GM12891 (cell line): ENCODE measurements at places on chromosomes 5 and 9.

DNA sequence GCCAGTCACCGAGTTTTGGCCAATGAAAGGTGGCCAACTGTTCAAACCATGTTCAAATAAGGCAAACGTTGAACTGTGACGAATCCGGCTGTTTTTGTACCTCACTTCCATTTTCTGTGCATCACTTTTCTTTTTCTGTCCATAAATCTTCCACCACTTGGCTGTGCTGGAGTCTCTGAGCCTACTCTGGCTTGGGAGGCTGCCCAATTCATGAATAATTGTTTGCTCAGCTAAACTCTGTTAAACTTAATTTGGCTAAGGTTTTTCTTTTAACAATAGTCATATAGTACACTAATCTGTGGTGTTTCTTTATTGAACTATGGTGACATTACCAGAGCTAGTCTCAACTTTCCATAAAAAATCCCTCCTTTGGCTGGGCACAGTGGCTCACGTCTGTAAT is 11.3 kb downstream of the NIM1K start:
- DNase-seq = no peak

GRCh38 chr9:137050570-137050969 is 3.3 kb downstream of the ENTPD2 start:
- DNase-seq = no peak

DNA sequence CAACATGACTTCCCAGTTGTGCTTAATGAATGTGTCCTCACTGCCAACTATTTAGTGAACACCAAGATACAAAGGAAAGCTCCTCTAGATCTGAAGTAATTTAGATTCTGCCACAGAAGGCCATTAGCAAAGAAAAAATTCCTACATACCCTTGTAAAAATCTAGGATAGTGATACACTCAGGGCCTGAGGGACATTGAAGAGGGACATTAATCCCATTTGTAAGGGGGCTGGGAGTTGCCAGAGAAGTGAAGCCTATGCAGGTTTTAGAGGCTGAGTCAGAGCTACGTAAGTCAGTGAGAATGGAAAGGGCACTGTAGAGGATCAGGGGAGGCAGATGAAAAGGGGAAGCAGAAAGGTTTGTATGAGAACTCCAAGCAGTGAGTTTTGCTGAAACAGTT is 286.9 kb upstream of the TARS1 start:
- no peak for DNase-seq

- DNase-seq = no peak
Observed at GRCh38 chr5:74319076-74319475, 321.5 kb downstream of the ENC1 start.

GRCh38 chr5:22665801-22666200 is 187.3 kb downstream of the CDH12 start:
- DNase-seq = no peak

DNA sequence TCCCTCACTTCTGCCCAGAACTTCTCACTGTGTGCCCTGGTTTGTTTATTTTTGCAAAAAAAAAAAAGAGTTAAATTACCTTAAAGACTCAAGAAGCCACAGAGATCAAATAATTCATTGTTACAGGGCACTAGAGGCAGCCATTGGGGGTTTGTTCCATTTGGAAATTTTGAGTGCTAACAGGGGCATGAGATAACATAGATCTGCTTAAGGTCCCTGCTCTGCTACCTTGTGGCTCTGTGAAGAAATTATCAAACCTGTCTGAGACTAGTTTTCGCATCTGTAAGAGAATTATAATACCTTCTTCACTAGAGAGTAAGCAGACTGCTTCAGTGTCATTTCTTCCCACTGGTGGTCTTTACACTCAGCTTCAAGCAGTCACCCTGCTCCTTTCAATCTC is 394 bp downstream of the TLR4 start:
- DNase-seq = no peak

- DNase-seq = no peak
Observed at GRCh38 chr9:23658376-23659258, 167.4 kb downstream of the ELAVL2 start.

GRCh38 chr5:80668016-80668969 is 13.5 kb upstream of the DHFR start:
- DNase-seq = peak; percentile 25

DNA sequence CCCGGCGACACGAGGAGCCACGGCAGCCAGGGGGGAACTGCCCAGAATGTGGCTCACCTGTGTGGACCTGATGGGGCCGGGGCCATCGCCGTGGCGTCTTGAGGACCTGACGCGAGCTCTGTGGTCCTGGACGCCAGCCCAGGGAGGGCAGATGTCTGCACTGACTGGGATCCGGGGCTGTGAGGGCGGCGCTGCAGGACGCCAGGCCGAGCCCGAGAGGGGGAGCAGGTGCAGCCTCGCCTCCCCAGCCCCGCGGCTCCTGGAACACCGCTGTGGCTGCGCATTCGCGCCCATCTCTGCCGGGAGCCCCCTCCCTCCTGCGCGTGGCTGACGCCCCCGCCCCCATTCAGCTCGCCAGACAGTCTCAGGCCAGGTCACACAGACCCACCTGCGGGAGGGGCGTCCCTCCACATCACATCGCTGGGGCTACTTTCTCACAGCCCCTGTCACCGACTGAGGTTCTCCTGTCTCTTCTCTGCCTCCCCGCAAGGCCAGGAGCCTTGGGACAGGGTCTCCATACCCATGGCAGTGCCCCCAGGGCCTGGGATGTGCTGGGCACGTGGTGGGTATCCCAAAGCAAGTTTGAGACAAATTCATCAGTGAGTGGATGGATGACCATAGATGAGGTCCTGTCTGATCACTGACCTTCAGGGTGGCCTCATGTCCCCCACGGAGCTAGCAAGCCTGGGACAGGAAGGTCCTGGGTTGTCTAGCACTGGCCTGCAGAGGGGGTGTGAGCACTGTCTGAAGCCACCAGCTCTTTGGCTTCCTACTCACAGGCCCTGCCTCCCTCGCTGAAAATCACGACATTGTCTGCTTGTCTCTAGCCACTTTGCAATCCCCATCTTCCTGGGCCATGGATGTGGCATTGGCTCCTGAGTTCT is 47.3 kb downstream of the RASGEF1C start:
- no peak for DNase-seq

- DNase-seq = no peak
Observed at GRCh38 chr9:126952205-126952977, 37.8 kb downstream of the RALGPS1 start.

DNA sequence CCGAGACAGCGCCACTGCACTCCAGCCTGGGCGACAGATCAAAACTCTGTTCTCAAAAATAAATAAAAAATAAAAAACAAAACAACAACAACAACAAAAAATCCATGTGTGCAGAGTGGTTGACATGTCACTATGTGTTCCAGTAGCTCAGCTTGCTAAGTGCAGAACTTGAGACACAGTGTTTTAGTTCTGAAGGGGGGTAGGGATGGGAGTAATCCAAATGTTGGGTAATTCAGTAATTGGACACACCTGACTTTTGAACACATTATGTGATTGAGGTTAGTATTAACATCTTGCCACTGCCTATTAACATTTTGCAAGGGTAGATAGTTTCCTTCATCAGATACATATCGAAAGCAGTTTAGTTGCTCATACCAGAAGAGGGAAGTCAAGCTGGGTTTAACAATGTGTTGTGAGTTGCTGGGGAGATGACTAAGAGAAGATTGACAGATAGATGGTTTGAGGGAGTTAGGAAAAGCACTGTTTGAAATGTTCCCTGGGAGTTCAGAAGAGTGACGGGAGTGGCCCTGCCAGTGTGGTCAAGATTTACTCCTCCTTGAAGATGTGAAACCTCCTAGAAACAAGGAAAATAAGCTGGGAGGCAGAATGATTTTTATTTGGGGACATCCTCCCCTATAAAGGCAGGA is 928 bp downstream of the HACD4 start:
- DNase-seq = peak; percentile 35

GRCh38 chr5:86143837-86144236 is 473.9 kb upstream of the COX7C start:
- no peak for DNase-seq

DNA sequence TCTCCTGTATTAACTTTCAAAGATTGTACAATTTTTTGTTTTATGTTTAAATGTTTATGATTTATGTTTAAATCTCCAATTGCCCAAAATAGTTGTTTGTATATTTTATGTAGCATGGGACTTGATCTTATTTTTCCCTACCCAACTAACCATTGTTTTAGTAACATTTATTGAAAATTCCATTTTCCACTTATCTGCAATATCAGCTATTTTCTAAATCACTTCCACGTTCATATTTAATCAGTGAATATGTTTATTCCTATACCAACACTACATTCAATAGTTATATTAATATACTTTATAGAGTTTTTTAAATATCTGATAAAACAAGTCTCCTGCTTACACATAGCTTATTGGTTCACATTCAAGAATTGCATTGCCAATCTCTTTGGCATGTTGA is 532.2 kb downstream of the CHSY3 start:
- DNase-seq = no peak

GRCh38 chr9:4832786-4833579 is 40.2 kb downstream of the RCL1 start:
- DNase-seq = no peak

DNA sequence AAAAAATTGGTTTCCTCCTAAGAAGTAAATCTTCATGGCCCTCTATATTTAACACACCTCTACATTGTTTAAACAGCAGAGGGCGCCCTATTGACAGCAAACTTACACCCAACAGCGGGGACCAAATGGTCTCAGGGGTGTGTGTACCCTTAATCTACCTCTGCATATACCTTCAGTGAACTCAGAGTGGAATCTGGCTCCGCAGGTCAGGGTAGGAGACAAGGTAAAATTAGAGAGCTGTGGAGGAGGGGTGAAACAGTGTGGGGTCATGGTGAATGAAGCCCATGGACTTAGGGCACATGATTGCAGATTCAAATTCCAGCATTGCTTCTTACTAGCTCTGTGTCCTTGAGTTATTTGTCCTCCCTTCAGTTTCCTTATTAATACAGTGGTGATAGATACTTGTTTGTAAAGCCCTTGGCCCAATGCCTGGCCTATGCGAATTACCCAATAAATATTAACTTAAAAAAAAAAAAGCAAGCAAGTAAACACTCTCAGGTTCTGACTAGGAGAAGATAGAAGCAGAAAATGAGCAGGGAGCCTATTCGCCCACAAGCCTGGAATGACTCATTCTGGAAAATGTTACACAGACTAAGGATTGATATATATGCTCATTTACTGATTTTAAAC is 122.9 kb downstream of the CAVIN4 start:
- no peak for DNase-seq

DNA sequence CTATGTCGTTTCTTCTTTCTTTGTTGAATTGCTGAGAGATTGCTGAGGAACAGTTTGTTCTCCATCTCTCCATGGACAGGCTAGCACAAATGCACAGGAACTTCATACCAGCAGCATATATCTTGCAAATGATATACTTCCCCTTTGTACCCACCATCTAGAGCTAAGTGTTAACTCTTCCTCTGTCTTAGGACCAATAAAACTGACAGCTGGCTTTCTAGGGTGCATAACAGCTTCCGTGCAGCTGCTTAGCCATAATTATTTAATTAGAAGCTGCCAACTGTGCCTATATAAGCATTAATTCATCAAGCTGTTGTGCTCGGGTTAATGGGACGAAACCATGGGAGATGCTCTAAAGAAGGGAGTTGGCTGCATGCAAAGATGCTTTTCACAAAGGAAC is 38.7 kb downstream of the KCTD16 start:
- no peak for DNase-seq

GRCh38 chr9:5438301-5439162 is 807 bp upstream of the PLGRKT start:
- no peak for DNase-seq

DNA sequence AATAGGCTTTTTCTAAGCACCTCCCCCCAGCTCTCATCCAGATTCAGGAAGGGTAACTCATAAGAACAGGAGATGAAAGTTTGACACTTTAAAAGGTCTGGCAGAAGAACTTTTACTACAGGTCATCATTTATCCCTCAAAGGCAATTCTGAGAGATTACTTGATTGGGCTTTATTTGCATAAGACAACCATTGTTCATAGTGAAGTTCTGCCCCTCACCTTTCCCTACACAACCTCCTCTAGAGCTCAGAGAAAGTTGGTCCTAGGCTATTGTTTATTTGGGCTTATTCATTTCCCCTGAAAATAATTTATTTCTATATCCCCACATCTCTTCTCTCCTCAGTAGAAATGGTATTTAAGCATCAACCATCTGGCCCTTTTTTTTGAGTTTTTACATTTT is 568.4 kb downstream of the ZNF608 start:
- no peak for DNase-seq

DNA sequence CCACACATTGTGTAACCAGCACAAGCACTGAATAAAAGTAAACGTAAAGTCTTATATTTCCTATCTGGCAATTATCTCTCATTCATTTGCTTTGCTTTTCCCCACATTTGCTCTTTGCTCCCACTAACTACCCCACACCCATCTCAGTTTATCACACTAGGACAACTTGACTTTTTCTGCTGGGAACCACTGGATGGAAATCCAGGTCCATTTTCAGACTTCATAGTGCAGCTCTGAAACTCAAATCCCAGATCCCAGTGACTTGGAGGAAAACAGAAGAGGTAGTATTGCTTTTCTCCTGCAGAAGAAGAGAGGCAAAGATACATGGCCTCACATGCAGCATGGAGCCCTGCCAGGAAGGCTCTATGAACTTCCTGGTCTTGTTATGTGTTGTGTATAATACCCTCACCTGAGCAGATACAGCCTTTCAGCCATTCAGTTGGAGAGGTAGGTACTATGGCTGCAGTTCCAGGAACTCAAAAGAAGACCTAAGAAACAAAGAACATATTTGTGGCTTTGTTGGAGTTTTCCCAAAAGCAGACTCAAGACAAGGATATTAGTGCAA is 90.0 kb upstream of the NIPBL start:
- no peak for DNase-seq

DNA sequence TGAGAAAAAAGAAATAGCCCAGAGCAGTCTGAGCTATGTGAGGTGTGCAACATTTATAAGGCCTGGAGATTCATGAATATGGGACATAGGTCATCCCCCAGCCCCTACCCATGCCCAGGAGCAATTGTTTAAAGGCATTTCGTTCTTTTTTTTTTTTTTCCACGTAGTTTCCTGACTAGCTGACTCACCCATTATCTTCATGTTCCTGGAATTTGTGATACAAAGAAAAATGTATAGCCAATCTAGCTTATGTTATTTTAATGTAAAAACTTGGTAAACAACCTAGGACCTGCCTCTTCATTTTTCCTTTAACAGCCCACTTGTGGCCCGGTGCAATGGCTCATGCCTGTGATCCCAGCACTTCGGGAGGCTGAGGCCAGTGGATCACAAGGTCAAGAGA is 81.3 kb downstream of the OSTF1 start:
- no peak for DNase-seq

GRCh38 chr5:66814146-66814991 is 218.2 kb downstream of the MAST4 start:
- DNase-seq = peak; percentile 21

GRCh38 chr5:65986050-65986451 is 59.7 kb downstream of the ERBIN start:
- DNase-seq = no peak

GRCh38 chr5:57181154-57181553 is 7.3 kb downstream of the GPBP1 start:
- no peak for DNase-seq

DNA sequence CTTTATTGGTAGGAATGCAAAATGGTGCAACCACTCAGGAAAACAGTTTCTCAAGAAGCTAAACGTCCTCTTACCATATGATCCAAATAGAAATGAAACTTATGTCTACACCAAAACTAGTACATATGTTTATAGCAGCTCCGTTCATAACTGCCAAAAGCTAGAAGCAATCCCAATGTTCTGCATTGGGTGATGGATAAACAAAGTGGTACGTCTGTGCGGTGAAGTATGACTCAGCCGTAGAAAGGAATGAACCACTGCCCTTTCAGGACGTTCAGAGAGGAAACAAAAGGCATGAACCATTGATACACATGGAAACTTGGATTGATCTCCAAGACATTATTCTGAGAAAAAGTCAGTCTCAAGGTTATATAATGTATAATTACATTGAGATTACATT is 27.6 kb downstream of the HNRNPH1 start:
- DNase-seq = no peak

- DNase-seq = no peak
Observed at GRCh38 chr9:112044881-112045280, 130.2 kb downstream of the SUSD1 start.
